ENCODE measurements at places on chromosomes 1 and 21. TPM values are rescaled to one million over a fixed set of nuclear protein-coding genes. Genes with fewer than 3 reads are reported as not detected.

DNA sequence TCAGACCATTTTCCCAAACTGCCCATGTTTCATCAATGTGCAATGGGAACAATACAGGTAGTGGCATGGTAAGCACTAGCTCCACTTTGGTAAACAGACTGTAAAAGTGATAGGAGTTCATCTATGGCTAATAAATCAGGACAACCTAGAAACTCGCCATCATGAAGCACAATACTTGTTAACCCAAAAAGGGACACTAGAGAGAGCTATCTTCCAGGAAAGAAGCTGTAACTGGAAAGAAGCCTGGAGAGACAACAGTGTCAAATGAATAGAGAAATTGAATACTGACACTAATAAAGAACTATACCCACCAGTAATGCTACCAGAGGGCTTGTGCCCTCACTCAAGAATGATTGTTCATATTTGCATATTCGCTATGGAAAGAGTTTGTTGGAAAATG is 164.7 kb upstream of the RGS18 start:
- DNase-seq: no peak

DNA sequence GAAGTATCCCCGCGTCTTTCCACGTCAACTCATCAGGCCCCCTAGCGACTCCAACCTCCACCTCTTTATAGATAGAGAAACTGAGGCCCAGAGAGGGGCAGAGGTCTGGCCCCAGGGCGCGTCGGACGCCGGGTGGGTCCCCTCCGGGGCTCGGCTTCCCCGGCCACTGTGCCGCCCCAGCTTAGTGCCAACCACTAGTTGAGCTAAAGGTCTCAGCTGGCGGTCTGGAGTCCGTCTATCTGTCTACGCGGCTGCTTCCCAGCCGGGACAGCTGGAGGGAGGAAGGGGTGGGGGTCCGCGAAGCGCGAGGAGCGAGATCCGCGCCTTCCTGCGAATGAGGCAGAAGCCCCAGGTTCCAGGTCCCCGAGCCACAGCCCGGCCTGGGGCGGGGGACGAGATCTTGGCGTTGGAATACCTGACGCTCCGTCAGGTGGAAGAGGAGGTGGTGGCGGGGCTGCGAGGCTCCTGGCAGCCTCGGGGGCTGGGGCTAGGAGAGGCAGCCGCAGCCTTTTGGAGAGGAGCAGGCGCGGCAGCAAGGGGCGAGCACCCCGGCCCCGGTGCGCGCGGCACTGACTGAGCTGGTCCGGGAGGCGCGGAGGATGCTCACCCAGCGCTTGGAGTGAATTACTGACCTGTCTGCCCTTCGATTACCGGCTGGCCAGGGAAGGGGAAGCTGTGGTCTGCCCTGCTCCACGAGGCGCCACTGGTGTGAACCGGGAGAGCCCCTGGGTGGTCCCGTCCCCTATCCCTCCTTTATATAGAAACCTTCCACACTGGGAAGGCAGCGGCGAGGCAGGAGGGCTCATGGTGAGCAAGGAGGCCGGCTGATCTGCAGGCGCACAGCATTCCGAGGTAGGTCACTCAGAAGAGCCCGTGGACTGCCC is 937 bp downstream of the PODN start:
- DNase-seq: no peak

DNA sequence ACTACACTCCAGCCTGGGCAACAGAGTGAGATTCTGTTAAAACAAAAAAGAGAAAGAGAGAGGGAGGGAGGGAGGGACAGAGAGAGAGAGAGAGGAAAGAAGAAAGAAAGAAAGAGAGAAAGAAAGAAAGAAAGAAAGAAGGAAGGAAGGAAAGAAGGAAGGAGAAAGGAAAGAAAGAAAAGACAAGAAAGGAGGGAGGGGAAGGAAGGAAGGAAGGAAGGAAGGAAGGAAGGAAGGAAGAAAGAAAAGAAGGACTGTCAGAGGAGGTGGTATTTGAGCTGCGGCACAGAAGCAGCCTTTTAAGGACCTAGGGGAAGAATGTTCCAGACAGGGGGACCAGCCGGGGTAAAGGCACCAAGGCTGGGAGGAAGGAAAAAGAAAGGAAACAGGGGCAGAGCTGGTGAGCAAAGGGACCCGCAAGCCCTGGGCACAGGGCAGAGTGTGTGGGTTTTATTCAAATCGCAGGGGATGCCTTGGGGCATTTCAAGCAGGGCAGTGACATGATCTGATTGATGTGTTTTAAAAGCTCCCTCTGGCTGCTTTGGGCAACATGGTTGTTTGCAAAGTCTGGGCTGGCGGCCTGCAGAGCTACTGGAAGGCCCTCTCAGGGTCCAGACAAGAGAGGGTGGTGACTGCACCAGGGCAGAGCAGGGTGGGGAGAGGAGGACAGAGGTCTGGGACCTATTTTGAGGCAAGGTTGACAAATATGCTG is 176.9 kb upstream of the VAMP3 start:
- no peak for DNase-seq

DNA sequence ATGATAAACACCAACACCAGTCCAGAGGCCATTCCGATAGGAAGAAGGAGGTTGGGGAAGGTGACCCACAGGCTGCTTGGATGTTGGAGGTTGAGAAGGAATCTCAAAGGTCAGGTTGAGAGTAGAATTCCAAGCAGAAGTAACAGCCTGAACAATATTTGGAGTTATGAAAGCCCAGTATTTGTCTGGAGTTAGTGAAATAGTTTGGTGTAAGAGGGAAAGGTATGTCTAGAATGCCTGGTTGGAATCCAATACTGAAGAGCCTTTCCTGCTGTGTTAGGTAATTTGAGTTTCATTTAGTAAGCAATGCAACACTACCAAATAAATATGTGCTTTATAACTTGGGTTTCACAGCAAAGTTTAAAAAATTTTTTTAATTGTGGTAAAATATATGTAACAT is 70.5 kb upstream of the MCOLN3 start:
- DNase-seq: no peak

- DNase-seq: no peak
Observed at GRCh38 chr1:21663248-21663950, 5.8 kb downstream of the RAP1GAP start.

- DNase-seq: no peak
Observed at GRCh38 chr1:226432586-226433340, 24.9 kb upstream of the PARP1 start.

- DNase-seq: no peak
Observed at GRCh38 chr21:34305605-34306604, 57.9 kb upstream of the KCNE2 start.

GRCh38 chr1:48875552-48876329 is 99.0 kb upstream of the BEND5 start:
- DNase-seq: no peak

GRCh38 chr1:47612819-47613218 is 175.0 kb downstream of the FOXD2 start:
- no peak for DNase-seq

DNA sequence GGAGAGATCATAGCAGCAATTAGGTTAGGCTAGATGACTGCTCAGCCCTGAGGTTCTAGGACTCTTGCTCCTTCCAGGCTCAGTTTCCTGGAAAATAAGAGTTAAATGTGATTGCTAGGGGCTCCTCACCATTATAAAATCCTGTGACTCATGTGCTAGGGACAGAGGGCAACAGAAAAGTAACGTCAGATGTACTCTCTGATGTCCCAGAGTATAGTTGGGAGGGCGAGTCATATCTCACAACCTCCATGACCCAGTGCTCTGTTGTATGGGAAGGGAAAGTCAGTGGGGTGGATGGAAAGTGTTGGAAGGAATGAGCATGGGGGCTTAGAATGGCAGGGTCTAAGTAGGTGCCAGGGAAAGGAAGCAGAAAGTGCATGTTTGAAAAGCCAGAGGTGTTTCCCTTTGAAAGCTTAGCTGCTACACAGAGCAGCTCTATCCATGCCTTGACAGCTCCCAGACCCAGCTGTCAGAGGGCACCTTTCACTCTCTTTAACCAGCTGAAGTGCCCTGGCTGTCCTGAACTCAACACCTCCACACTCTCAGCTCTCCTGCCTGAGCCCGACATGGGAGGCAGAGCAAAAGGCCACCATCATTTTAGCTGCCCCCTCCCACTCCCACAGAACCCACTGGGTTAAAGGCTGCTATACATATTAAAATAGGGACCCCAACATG is 11.6 kb downstream of the GJA5 start:
- no peak for DNase-seq

- no peak for DNase-seq
Observed at GRCh38 chr1:230086151-230086550, 19.1 kb downstream of the GALNT2 start.

DNA sequence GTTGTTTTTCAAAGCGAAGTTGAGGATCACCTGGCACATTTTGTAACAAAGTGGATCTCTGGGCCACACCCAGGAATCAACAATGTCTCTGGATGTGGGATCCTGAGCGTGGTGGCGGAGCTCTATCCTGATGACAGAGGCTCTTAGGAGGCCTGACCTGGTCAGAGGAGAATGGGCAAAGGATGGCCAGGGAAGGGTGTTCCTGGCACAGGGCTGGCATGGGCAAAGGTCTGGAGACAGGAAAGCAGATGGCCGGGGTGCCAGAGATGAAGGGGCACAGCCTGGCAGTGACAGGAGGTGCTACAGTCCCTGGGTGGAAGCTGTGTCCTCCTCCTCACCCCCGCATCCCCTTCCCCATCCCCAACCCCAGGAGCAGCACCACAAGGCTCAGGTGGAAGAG is 20.0 kb upstream of the MFN2 start:
- DNase-seq: no peak

DNA sequence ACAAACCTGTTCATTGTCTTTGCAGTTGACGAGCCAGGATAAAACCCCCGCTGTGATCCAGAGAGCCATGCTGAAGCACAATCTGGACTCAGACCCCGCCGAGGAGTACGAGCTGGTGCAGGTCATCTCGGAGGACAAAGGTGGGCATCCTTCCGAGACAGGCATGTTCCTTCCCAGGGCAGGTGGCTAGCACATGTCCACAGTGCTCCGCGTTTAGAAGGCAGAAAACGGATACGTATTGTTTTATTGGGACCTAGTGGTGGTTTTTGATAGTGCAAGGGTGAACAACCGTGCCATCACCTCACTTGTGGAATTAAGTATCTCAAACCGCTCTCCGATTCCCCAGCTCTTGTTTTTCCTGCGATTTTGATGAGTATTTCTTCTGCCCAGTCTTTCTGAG is 115.3 kb downstream of the COLGALT2 start:
- DNase-seq: no peak

DNA sequence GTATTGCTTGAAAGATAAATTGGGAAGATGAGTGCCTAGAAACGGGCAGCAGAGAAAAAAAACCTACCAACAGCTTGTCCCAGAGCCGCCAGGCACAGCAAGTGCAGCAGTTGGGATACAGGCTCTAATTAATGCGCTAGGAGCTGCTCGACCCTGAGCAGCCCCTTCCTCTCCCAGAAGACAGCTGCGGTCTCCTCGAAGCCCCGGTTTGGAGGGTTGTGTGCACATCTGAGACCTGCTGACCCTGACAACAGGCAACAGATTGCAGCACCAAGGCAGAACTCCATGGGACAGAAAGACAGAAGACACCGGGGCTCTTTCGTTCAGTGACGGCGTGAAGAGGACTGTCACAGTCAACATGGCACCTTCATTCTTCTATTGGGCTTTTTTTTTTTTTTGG is 101.4 kb downstream of the TSEN15 start:
- DNase-seq: no peak

GRCh38 chr1:201766131-201766866 is 62.7 kb upstream of the IPO9 start:
- no peak for DNase-seq

DNA sequence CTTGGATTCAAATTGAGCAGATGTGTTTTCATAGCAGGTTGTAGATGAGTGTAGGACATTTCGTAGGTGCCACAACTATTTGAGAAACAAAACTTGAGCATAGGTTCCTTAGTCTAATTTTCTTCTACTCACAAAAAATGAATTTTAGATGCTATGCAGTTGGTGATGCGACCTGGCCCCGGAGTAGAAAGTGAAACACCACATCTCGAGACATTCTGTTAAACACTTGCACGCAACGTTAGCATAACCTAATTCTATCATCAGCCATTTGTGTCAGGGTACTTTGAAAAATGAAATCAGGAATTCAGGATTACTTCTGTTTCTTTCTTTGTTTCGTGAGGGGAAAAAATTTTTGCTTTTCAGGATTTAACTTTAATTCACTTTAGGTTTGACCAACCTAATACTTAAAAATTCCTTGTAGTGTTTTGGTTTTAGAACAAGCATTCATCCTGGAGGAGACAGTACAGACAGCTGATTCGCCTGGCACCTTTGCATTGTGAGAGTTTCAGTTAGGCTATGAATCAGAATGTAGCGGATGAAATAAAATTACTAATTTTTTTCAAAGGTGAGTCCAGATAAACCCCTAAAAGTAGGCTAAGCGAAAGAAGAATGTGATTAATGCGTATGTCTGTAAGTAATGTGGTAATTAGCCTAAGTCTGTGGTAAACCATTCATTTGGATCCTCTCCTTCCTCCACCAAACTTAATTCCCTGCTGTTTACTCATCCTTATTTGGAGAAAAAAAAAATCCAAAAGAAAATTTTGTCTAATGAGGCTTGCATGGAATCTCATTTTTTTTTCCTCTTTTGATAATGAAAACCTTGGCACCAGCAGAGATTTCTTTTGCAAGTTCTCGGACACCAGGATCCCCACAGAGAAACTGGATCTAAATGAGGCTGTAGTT is 44.9 kb downstream of the MAP3K21 start:
- no peak for DNase-seq

DNA sequence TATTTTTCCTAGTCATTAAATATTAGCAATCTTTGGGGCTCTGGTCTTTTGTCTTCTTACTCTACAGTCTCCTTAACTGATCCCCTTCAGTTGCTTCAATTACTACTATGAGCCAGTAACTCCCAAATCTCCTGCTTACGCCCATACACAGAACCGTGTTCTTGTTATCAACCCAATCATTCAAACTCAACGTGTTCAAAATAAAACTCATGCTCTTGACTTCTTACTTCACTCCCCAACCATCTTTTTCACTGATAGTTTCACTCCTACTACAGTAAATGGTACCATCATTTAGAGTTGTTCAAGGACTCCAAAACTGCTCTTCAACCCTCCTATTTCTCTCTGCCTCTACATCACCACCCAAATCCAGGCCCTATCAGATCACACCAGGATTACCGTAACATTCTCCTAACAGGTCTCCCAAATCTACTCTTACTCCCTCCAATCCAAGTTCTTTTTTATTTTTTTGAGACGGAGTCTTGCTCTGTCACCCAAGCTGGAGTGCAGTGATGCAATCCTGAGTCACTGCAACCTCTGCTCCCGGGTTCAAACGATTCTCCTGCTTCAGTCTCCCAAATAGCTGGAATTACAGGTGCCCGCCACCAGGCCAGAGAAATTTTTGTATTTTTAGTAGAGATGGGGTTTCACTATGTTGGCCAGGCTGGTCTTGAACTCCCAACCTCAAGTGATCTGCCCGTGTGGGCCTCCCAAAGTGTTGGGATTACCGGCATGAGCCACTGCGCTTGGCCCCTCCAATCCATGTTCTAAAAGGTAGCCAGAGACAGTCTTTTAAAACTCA is 3.0 kb downstream of the YARS1 start:
- no peak for DNase-seq

- no peak for DNase-seq
Observed at GRCh38 chr1:77977989-77978292, 931 bp downstream of the FUBP1 start.

KCNQ4 gene
- total RNA-seq: 0.30 TPM

CLCA1 gene
- not detected for total RNA-seq

APOBEC4 gene
- not detected for total RNA-seq

FAM151A gene
- total RNA-seq: not detected

F3 gene
- not detected for total RNA-seq

CR2 gene
- total RNA-seq: 1.2 TPM

GREM2 gene
- 0.16 TPM for total RNA-seq
